Non-pigmented ciliary epithelial cell (primary cell): ENCODE measurements at places on chromosomes 6 and 20.

DNA sequence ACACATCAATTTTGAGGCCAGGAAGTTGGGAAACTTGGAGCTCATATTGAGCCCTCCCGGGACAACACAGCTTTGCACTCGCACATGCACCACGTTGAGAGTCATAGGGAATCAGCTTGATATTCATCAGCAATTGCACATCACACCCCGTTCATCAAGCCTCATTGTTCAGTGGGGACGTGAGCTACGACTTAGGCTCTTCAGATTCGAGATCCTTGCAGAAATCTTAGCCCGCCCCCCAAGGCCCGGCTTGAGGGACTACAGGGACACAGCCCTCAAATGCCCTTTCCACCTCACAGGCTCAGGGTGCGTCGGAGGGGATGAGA, 93.0 kb upstream of the MAFB start:
- DNase-seq = no peak

DNA sequence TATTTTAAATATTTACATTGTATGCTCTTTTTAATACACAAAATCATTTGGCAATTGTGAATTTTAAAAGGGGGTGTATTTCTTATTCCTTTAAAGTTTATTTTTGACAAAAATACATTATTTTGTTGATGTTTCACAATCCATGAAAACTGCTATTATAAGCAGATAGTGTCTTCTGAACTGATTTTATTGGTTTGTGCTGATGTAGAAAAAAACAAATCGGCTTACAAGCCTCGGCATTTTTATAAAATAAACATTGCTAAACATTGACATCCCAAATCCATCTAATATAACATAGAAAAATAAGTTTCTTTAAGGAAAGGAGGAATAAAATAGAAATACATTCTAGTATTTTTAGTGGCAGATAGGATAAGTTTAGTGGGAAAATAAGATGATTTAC, 634.7 kb downstream of the GRIK2 start:
- no peak for DNase-seq

DNA sequence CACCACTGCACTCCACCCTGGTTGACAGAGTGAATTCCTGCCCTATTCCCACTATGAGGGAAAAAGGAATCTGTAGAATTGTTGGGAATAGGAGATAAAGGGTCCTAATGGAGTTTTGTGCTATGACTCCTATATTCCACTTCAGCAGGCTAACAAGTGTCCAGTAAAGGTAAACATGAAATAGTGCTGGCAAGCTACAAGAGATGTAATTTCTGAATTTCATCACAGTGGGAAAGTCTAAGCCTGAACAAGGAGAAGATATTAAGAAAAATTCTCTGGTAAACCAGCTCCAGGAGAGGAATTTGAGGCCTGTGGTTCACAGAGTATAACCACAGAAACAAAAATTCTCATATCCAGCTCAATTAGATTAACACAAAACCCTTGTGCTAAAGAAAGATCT, 10.3 kb upstream of the C6orf58 start:
- DNase-seq = no peak

- no peak for DNase-seq
These were observed 170.0 kb downstream of the MOXD1 start for GRCh38 chr6:132231121-132231884.
